ENCODE measurements at places on chromosomes 7 and 10.

DNA sequence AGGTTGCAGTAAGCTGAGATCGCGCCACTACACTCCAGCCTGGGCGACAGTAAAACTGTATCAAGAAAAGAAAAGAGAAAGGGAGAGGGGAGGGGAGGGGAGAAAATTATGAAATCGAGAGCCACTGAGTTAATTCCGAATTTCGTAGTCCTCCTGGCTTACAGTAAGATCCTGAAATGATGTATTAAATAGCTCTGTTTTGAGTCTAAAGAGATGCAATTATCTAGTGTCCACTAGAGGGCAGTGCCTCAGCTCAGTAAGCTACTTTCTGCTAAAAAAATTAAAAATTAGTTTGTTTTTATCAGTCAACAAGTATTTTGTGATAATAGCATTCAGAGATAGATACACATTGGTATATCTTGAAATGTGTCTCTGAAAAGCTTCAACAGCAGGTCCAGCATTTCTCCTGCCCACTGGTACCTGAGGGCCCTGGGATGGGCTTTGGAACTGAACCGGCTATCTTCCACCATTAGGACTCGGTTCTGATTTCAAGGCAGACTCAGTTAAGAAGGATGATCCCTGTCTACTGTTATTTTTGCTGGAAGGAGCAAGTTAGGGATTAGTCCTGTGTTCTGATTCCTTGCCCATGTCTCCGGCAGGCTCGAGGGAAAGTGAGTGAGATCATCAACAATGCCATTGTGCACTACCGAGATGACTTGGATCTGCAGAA, 19.5 kb downstream of the TSPAN33 start:
- peak; percentile 69 for DNase-seq

DNA sequence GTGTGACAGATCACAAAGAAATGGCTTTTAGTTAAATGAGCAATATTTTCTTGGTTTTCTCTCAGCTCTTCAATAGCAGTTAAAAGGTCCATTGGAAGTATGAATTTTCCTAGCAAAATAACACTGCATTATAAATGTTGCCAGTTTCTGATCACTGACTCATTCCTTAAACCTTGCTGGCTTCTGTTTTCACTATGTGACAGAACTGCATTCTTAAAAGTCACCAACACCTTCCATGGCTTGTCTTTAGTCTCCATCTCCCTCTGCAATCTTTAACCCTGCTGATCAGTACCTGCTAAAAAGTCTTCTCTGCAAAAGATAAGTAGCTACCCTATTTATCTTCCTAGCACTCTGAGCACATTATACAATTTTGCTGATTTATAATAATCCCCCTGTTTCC, 405.0 kb upstream of the LRRN3 start:
- no peak for DNase-seq

GRCh38 chr10:100776671-100777070, 31.3 kb downstream of the PAX2 start:
- no peak for DNase-seq

- no peak for DNase-seq
Measured at GRCh38 chr7:11196143-11196542, 222.5 kb downstream of the PHF14 start.

DNA sequence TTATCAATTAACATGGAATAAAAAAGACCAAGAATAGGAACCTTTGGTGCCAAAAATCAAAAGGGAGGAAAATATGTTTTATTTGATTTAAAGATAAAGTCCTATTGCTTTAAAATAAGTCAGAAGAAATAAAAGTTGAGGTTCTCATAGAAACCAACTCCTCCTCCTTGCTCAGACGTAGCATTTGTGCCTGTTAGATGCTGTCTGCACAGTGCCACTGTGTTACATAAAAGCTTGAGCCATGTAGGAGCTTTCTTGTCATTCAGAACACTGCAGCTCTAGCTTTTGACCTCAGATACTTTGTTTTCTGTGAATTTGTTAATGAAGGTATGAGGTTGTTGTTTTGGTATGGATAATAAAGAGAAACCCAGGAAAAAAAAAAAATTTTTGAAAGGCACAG, 50.3 kb downstream of the LRRC4 start:
- no peak for DNase-seq

GRCh38 chr7:19290968-19291367, 145.7 kb upstream of the FERD3L start:
- DNase-seq, result no peak

- DNase-seq, result no peak
Measured at GRCh38 chr10:132107186-132107948, 41.6 kb downstream of the JAKMIP3 start.

- no peak for DNase-seq
Measured at GRCh38 chr10:49319206-49319605, 20.2 kb downstream of the C10orf71 start.

DNA sequence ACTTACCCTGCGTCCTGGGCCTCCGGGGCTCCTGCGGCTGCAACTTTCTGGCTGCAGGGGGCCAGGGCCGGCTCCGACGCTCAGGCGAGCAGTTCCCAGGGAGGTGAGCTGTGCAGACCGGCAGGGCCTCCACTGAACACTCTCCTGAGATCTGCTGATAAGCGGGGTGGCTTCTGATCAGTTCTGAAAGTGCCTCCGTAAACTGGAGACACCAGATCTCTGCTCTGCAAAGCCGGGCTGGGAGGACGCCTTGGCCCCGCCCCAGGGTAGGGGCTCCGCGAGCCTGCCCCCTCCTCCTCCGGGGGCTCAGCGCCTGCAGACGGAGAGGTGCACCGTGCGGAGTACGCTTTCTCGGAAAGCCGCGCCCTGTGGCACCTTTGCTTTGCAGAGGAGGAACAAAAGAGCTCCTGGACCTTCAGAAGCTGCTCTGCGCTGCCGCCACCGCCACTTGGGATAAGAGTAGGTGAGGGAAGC, 141.3 kb upstream of the VKORC1L1 start:
- DNase-seq, result peak; percentile 16

- no peak for DNase-seq
Measured at GRCh38 chr7:24668927-24669635, 88.2 kb downstream of the GSDME start.

DNA sequence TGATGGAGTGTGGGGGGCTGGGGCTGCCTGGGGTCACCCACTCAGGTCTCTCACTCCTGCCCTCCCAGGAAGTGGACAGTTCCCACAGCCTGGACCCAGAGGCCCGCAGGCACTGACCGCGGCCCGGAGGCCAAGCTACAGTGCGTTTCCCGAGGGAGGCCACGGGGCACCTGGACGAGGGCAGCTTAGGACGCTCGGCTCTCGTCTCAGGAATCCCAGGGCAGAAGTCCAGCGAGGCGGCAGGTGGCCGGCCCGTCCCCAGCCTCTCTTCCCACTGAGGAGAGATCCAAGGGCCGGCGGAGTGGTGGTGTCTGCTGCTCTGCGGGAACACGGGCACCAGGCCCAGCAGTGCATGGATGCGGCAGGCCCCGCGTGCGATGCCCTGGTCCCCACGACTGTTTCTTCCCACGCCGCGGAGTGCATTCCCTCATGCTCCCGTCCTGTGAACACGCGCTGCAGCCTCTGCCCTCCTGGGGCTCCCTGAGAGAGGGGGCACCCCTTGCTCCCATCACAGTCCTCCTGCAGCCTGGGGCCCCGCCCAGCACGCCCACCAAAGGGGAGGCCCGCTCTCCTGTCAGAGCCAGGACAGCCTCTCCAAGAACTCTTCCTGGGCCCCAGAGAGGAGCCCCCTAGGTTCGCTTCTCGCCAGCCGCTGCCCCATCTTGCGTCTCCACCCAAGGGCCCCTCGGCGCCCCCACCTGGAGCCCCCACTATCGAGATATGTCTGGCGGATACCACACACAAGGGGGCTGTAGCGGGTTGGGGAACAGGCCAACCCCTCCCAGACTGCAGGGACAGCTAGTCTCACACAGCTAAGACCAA, 24.3 kb upstream of the GPR146 start:
- no peak for DNase-seq

GRCh38 chr10:14372606-14373005, 41.9 kb upstream of the FRMD4A start:
- no peak for DNase-seq

Measured in astrocyte of the spinal cord (primary cell).